Prostate gland (tissue), 2 donors: ENCODE measurements at places on chromosomes 16 and 17.

DNA sequence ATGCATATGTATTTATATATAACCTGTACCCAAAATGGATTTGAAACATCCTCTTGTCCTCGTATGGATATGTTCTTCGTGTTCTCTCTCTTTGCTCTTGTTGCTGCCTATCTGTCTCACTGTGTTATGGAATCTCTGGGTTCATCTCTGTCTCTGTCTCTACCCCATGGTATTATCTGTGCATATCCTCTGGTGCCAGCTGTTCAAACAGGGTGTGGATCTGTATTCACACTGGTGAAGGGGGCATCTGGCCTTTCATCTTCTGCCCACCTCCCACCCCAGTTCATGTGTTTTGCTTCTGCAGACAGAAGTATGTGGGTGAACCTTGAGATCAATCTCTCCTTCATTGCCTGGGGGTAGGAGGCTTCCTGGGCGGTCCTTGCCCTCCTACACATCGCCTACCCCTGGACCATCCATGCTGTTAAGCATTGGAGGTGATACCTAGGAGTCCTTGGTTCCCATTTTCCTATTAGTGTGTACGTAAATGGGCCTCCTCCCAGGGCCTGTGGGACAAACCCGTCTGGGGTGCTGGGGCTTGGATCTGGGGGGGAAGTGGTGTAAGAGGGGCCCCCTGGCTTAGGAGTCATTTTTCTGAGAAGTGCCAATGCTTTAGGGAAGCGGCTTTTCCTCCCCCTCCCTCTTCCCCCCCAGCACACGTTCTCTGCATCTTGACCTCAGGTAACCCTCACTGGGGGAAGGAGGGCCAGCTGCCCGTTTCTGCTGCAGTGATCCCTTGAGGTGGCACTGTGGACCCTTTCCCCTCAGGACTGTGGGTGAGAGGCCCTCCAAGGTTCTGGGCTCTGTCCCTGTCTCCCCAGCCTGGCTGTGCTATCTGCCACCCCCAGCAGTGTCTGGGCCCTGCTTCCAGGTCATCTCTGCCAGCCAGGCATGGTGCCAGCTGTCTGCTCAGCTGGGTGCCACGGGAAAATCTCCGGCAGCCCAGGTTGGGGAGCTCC is 21.1 kb downstream of the RARA start:
- DNase-seq: peak; percentile 71

DNA sequence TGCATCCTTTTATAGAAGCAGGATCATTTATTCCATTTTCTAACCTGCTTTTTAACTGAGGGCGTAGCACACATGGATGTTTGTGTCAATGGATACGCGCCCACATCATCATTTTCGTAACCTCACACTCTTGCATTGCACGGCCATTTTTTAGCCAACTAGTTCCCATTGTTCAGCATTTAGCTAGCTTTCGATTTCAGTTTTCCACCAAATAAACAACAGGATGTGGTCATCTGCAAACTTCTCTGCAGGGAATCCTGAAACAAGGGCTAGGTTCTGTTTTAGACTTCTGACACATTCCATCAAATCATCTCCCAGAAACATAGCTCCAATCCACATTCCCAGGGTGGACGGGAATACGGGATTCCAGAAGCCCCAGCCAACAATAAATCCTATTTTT is 6.4 kb downstream of the CYB561 start:
- DNase-seq: no peak

DNA sequence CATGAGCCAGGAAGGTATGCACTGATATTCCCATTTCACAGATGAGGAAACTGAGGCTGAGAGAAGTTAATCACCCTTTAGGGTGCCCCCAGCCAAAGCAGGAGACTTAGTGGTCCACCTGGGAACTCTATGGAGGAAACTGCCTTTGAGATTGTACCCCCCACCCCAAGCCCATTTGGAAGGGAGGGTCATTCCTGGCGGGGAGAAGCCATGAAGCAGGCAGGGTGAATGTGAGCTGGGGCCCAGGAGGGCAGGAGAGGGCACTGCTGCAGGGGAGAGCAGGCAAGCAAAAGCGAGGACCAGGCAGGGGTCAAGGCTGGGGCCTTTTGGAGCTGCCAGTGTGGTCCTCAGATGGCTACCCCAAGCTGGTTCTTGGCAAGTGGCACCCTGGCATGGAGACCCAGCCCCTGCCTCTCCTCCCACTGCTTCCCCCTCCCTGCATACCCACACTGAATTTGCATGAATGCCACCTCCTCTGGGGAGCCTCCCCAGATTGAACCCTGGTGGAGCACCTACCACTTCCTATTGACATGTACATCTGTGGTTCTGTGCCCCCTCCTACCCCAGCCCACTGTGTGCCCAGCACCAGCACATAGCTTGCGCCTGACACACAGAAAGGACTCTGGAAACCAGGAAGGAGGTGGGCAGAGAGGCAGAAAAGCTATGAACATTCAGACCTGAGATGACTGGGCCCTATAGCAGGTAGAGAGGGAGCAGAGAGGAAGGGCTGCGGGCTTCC is 965 bp upstream of the TMC6 start:
- no peak for DNase-seq

DNA sequence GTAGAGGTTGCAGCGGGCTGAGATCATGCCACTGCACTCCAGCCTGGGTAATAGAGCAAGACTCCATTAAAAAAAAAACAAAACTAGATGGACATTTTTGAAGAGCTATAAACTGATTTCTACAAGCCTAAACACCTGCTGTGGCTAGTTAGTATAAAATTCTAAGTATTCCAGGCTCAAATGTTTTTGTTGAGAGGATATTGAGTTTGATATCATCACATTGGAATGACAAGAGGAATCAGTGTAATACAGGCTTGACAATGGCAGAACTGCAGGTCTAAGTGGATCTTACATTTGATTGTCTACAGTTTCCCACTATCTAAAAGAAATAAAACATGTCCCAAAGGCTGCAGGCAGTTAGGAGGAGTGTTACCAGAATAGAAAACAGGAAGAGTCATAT is 23.9 kb upstream of the DLX3 start:
- DNase-seq: no peak

- no peak for DNase-seq
Measured at GRCh38 chr17:28100936-28101335, 58.5 kb downstream of the NLK start.

DNA sequence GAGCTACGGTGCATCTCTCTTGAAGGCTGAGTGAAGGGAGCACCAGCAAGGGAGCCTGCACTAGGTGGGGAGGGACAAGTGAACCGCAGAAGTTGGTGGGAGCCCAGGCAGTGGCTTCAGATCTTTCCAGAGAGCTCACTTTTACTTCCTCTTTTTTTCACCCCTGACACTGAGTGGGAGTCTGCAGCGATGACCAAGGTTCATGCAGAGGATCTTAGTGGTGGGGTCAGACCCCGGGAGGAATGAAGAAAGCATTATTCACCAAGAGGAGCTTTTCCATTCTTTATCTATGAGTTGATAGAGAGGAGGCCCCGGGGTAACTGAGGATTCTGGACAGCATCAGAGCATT is 3.0 kb upstream of the CCL2 start:
- no peak for DNase-seq
